H54 (cell line): ENCODE measurements at places on chromosomes 1 and 21.

DNA sequence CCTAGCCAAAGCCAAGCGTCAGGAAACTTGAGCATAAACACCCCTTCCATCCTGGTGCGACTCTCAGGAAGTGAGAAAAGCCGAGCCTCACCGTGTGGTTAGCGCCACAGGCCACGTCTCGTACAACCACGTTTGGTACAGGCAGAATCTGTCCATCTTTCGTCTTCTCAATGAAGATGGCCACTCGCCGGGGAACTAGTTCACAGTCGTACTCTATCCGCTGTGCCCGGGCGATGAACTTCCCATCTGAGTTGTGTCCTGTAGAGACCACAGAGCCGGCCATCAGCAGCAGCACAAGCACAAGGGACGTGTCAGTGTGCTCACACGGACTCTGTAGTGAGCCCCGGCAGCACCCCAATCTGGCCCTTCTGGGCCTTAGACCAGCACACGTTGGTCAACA is 23.1 kb downstream of the RCC2 start:
- DNase-seq = no peak

- peak; percentile 50 for DNase-seq
Observed at GRCh38 chr1:24949331-24949881, 19.3 kb upstream of the RUNX3 start.

GRCh38 chr1:3998086-3998485 is 98.0 kb upstream of the C1orf174 start:
- no peak for DNase-seq

DNA sequence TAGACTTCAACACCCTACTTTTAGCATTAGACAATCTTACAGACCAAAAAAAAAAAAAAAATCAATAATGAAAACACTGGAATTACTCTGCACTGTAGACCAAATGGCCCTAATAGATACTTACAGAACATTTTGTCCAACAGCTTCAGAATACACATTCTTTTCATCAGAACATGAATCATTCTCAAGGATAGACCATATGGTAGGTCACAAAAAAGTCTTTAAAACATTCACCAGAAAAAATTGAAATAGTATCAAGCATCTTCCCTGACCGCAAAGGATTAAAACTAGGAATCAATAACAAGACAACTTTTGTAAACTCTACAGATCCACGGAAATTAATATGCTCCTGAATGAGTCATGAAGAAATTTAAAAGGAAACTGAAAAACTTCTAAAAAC is 22.5 kb downstream of the ZNF670 start:
- DNase-seq = no peak

DNA sequence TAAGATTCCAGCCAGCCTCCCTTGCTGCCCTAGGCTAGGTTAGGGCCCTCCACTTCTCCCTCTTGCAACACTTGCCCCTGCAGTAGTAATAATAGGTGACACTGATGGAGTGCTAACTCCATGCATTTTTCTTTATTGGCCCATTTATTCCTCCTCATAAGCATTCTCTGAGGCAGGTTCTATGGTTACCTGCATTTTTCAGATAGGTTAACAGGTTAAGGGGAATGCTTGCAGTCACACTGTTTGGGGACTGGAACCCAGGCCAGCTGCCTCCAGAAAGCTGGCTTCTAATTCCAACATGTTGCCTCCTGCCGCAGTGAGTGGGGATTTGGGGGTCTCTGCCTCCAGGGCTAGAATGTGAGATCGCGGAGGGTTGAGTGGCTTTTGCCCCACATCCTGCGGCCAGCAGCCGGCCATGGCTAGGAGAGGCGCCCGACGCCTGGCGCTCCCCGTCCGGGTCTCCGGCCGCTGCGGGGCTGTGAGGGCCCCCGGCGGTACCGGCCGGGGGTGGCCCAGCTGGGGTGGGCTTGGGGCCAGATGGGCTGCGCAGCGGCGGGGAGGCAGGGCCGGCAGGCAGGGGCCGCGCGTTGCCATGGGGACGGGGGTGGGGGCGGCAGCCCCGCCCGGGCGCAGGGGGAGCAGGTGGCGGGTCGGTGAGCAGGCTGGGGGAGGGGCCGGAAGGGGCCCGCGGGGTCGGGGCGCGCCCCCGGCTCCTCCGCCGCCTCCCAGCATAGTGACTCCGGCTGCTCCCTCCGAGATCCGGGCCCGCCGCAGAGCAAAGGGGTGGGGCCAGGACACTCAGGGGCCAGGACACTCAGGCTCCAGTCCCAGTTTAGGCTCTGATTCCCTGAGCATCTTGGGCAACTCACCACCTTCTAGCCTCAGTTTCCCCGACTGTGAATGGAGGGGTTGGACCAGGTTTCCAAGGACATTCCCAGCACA is 68.4 kb upstream of the SSBP3 start:
- no peak for DNase-seq

DNA sequence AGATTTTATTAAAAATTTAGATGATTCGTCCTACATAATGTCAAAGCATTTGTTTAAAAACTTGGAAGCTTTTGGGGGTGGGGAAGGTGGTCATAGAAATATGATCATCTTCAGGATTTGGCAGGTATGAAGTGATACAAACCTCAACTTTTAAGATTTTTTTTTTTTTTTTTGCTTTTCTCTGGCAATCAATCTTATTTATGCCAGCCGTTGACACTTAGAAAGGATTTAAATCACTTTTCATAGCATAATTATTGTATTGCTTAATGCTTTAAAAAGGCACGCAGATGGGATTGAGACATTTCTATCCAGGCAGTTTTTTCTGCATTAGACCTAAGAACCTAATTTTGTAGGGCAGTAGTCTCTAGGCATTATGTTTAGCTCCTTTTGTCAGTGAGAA is 19.7 kb downstream of the MRPS6 start:
- DNase-seq = no peak

GRCh38 chr1:155202731-155203515 is 4.8 kb downstream of the THBS3 start:
- no peak for DNase-seq

DNA sequence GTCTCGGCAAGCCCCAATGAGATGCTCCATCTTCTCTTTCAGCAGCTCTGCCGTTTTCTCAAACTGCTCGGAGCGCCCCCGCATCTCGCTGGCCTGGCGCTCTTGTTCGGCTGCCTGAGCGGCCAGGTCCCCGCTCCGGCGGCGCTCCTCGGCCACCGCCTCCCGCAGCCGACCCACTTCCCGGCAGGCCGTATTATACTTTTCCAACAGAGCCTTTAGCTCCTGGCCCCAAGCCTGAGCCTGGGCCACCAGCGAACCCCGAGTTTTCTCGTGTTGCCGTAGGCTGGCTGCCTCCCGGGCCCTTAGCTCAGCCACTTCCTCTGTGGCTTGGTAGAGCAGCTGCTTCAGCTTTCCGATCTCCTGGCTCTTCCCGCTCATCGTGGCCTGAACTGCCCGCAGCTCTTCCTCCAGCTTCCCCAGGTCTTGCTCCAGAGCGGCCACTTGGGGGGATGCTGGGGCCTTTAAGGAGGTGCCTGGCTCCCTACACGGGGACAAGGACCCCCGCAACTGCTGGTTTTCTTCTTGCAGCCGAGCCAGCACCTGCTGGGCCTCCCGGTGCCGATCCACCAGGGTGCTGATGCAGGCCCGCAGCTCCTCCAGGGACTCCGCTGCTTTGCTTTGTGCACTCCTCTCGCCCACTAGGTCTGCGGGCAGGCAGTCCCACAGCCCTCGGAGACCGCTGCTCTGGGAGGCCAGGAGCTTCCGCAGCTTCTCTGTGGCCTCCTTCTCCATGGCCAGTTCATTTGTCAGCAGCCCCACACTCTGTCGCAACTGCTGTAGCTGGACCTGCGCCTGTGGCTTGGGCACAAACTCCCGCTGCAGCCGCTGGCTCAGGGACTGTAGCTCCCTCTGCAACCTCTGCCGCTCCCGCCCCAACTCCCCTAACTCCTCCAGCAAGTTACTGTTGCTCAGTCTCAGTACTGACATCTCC is 13.4 kb upstream of the PIAS3 start:
- no peak for DNase-seq

DNA sequence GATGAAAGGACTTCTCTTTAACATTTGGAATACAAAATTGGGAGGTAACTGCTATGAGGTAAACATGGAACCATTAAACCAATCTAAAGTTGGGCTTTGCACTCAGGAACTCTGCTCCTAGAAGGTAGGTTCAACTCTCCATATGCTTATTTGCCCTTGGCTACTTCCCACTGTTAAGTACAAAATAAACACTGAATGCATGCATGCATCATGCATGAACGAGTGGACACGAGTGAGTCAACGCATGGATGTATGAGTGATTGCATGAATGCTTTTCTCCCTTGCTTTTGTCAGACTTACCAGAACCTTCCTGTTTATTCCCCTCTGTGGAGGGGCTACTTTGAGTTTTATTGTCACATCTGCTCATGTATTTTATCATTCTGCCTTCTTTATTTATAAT is 42.4 kb upstream of the RUNX1 start:
- DNase-seq = no peak

- DNase-seq = no peak
Observed at GRCh38 chr21:28213261-28213660, 779.4 kb downstream of the LTN1 start.
